Calu3 (cell line): ENCODE measurements at places on chromosomes 6 and 20. TPM values are rescaled to one million over a fixed set of nuclear protein-coding genes. Genes with fewer than 3 reads are reported as not detected.

The GMEB2 gene
- 18.6 and 18.8 TPM in 2 replicates for total RNA-seq

- peaks cover 5% of the 10 kb centered on the region for H3K36me3 ChIP-seq
- no peak overlapping the region for H3K4me3 ChIP-seq
- no peak overlapping the region for H3K27ac ChIP-seq
- H3K4me1 ChIP-seq, result peaks cover 39% of the 10 kb centered on the region
These were observed 109.8 kb upstream of the PTPRK start for GRCh38 chr6:128630213-128630612.

DNA sequence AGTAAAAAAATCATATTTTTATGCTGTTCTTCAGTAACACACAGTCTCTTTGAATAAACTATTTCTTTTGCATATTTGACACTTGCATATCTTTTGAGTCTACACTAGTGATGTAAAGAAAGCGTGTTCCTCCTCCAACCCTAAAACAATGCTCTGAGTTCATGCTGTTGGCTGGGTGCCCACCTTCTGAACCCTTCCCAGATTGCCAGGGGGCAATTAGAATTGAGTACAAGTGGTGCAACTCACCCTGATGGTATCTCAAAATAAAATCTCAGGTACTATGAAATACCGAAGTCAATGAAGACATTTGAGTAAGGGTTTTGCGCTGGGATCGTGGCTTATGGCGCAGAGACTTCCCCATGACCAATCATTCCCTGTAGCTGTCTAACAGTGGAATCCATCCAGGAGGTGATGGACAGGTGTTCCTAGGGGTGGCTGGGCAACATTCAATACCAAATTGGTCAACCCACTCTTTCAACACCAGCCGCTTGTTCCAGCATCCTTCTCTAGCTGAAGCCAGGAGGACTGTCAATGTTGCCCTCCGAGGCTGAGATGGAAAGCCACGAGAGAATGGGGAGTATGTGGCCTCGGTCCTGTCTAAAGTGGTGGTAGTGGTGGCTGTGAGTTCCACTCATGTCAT is 94.4 kb upstream of the ZNFX1 start:
- peaks cover 95% of the 10 kb centered on the region for H3K27me3 ChIP-seq
- no peak overlapping the region for H3K4me3 ChIP-seq
- no peak overlapping the region for H3K27ac ChIP-seq
- H3K4me1 ChIP-seq, result no peaks in the 10 kb centered on the region

The HCRTR2 gene
- not detected in 2 replicates for total RNA-seq

DNA sequence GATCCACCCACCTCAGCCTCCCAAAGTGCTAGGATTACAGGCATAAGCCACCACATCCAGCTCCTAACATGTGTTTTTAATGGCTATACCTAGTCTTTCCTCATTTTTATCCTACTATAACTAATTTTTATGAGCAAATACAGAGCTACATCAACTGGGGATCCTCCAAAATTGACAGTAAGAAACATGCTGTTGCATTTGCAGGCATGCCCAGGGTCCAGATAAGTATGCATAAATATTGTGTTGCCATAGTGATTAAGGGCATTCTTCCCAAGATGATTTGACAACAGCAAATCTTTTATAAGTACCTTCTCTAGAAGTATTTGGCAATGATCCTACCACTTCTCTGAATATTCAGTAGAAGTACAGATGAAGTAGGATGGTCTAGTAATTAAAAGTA is 41.9 kb upstream of the MOXD1 start:
- peaks cover 12% of the 10 kb centered on the region for H3K36me3 ChIP-seq
- H3K27me3 ChIP-seq, result no peaks in the 10 kb centered on the region
- no peak for DNase-seq

DNA sequence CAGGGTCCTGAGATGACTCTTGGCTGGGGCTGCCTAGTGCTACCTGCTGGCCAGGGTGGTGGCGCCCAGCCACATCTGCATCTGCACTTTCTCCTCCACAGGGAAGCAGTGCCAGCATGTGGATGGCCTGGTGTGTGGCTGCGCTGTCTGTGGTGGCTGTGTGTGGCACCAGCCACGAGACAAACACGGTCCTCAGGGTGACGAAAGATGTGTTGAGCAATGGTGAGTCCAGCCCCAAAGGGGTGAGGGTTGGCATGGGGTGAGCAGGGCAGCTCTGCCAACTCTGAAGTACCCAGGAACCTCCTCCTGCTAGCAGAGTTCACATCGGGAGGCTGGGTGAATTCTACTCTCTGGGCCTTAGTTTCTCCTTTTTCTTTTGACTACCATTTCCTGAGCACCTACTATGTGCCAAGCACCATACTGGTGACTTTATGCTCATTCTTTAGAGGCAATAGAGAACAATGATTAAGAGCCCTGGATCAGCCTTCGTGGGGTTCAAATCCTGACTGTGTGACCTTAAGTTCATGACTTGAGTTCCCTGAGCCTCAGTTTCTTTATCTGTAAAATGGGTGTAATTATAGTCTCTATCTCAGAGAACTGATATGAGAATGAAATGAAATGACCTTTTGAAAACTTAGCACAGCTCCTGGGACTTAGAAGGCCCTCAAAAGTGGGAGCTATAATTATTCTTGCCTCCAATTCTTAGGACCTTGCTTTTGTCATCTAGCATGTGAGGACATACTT is 2.1 kb downstream of the BPIFB4 start:
- H3K4me1 ChIP-seq, result no peaks in the 10 kb centered on the region
- H3K27me3 ChIP-seq, result peaks cover 72% of the 10 kb centered on the region

GRCh38 chr6:36034441-36034840 is 6.8 kb downstream of the MAPK14 start:
- H3K4me1 ChIP-seq, result peaks cover 41% of the 10 kb centered on the region

The GPLD1 gene
- 2.0 and 3.5 TPM in 2 replicates for total RNA-seq

DNA sequence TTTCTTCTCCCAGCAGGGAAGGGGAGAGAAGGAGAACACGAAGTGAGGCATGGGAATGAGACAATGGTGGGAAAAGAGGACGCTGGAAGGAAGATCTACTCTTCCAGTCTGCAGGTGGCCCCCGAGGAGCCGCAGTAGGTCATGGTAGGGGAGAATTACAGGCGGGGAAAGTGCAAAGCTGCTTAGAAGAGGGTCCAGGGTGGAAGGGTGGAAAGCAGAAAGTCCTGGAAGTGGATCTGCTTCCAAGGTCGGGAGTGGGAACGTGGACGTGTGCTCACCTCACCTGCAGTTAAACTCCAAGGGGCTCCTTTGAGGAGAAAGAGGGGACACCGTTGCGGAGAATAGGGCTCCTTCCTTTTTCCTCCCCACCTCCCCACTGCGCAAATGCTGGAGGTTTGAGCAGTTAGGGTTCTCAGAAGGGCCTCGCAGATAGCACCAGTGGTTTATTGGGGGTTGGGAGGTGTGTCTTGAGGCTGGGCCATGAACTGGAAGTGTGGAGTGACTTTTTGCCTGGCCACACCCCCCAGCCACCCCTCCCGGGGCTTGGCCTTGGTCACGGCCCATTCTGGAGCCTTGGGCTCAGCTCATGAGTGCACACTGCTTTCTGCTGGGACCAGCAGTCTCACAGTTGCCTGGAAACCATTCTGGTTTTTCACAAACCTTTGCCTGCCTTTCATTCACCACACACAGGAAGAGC is 100.4 kb upstream of the MLN start:
- H3K36me3 ChIP-seq, result no peaks in the 10 kb centered on the region
- H3K27ac ChIP-seq, result no peak overlapping the region
- no peak overlapping the region for H3K4me3 ChIP-seq
- DNase-seq, result no peak
- H3K27me3 ChIP-seq, result peaks cover 87% of the 10 kb centered on the region
- H3K4me1 ChIP-seq, result no peaks in the 10 kb centered on the region

The SLC39A7 gene
- total RNA-seq, result 188 and 201 TPM in 2 replicates

The SAMD3 gene
- not detected in 2 replicates for total RNA-seq

DNA sequence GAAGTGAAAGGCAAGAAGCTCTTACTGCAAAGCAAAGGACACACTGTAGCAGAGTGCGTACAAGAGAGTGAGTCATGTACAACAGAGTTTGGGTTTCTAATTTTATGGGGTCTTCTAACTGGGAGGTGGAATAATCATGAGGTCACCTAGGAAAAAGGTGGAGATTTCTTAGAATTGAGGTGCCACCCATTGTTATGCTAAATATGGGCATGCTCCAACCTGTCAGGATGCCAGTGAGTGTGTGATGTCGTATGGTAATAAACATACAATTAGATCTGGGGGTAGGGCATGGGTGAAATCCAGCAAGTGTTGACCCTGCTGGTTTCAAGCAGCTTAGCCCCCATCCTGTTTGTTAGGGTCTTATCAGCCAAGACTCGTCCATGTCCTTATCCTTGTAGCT is 46.6 kb downstream of the OR2B6 start:
- H3K4me3 ChIP-seq, result no peak overlapping the region
- no peak overlapping the region for H3K27ac ChIP-seq
- H3K27me3 ChIP-seq, result no peaks in the 10 kb centered on the region
- no peaks in the 10 kb centered on the region for H3K36me3 ChIP-seq
- H3K4me1 ChIP-seq, result no peaks in the 10 kb centered on the region

The SLPI gene
- 270 and 446 TPM in 2 replicates for total RNA-seq

DNA sequence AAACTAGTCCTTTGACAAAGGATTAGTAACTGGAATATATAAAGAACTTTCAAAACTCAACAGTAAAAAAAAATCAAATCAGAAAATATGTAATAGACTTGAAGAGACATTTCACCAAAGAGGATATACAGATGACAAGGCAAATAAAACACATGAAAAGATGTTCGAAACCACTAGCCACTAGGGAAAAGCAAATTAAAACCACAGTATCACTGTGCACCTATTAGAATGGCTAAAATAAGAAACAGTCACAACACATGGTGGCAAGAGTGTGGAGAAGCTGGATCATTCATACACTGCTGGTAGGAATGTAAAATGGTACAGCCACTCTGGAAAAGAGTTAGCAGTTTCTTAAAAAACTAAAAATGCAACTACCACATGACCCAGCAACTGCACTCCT is 14.9 kb downstream of the ZBTB2 start:
- no peak overlapping the region for H3K27ac ChIP-seq
- DNase-seq, result no peak
- H3K4me1 ChIP-seq, result peaks cover 15% of the 10 kb centered on the region
- peaks cover 34% of the 10 kb centered on the region for H3K36me3 ChIP-seq
- no peak overlapping the region for H3K4me3 ChIP-seq
- no peaks in the 10 kb centered on the region for H3K27me3 ChIP-seq

DNA sequence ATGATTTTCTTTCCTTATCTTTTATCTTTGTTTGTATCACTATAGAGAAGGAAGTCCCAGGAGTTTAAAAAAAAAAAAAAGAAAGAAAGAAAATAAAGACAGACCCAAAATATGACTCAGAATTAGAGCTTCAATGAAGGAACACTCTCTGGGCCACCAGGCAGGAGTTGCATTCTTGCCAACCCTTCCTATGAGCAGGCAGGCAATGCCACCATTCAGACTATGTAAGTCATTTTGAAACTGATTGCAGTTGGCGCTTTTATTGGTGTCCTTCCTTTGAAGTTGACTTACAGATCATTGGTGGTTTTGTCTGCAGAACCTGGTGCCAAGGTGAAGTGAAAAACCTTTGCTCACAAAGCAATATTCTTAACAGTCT is 50.3 kb downstream of the MYB start:
- H3K36me3 ChIP-seq, result no peaks in the 10 kb centered on the region
- no peaks in the 10 kb centered on the region for H3K4me1 ChIP-seq
- no peak for DNase-seq
- no peak overlapping the region for H3K27ac ChIP-seq
- H3K27me3 ChIP-seq, result no peaks in the 10 kb centered on the region

The RHAG gene
- total RNA-seq, result not detected in 2 replicates

GRCh38 chr6:30766461-30767157 is 22.3 kb upstream of the IER3 start:
- no peak for DNase-seq
- no peaks in the 10 kb centered on the region for H3K27me3 ChIP-seq
- H3K4me3 ChIP-seq, result no peak overlapping the region
- peaks cover 70% of the 10 kb centered on the region for H3K4me1 ChIP-seq
- peak overlapping the region; percentile 88 for H3K27ac ChIP-seq

GRCh38 chr6:36124881-36125280 is 5.4 kb upstream of the MAPK13 start:
- no peaks in the 10 kb centered on the region for H3K27me3 ChIP-seq
- H3K36me3 ChIP-seq, result peaks cover 26% of the 10 kb centered on the region
- H3K4me1 ChIP-seq, result peaks cover 32% of the 10 kb centered on the region
- DNase-seq, result no peak
- H3K4me3 ChIP-seq, result no peak overlapping the region

GRCh38 chr6:164183556-164184123 is 769.1 kb downstream of the QKI start:
- H3K4me1 ChIP-seq, result no peaks in the 10 kb centered on the region
- no peak overlapping the region for H3K4me3 ChIP-seq
- no peak for DNase-seq
- no peaks in the 10 kb centered on the region for H3K27me3 ChIP-seq
- no peak overlapping the region for H3K27ac ChIP-seq
- no peaks in the 10 kb centered on the region for H3K36me3 ChIP-seq

DNA sequence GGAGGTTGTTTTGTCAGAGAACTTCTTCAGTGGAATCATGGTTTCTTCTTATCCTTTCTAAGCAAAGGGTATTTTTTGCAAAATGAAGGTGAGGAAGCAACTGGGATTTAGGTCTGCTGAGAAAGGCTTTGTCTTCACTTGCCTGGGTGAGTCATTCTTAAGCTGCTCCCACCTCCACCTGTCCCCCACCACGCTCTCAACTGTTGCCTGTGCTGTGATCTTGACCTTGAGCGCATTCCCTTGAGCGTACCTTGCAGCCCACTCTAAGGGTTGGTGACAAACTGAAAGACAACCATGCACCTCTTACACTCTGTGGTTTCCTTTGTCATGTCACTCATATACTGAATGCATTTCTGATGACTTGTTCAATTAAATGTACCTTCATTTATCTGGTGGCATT is 641.1 kb downstream of the RNF144B start:
- no peaks in the 10 kb centered on the region for H3K4me1 ChIP-seq
- no peak for DNase-seq
- H3K27ac ChIP-seq, result no peak overlapping the region

DNA sequence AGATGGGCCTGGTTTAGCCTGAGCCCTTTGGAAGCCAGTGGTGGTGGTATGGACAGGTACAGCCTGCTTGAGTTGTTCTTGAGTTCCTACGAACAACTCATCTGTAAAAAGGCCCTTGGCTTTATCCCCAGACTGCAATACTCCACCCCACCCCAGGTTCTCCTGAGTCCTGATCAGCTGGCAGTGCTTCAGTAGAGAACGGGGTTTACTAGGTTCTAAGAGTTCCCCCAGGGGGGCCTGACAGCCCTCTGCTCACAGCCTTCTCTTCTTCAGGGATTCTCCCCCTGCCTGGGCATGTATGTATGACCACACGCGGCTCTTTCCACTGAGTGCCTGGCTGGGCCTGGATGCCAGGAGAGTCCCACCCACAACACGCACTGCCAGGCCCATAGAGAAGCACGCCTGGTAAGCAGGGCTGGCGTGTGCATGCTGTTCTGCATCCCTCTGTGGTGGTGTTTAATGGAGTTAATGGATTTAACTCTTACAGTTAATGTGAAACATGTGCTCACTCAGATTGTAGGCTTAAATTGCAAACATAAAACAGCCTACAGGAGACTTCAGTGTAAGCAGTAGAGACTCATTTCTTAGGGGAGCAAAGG is 44.3 kb upstream of the SLC4A11 start:
- no peak for DNase-seq
- no peak overlapping the region for H3K4me3 ChIP-seq
- H3K36me3 ChIP-seq, result peaks cover 5% of the 10 kb centered on the region
- H3K27ac ChIP-seq, result no peak overlapping the region
- H3K4me1 ChIP-seq, result no peaks in the 10 kb centered on the region

- H3K4me3 ChIP-seq, result no peak overlapping the region
- H3K36me3 ChIP-seq, result no peaks in the 10 kb centered on the region
- H3K27ac ChIP-seq, result no peak overlapping the region
- DNase-seq, result no peak
- no peaks in the 10 kb centered on the region for H3K27me3 ChIP-seq
These were observed 3.5 kb downstream of the CST7 start for GRCh38 chr20:24952376-24953208.

GRCh38 chr6:71082033-71082650 is 125.3 kb upstream of the B3GAT2 start:
- H3K27me3 ChIP-seq, result peaks cover 15% of the 10 kb centered on the region
- H3K36me3 ChIP-seq, result no peaks in the 10 kb centered on the region
- no peak overlapping the region for H3K4me3 ChIP-seq
- H3K27ac ChIP-seq, result no peak overlapping the region
- DNase-seq, result no peak

The ANGPT4 gene
- total RNA-seq, result not detected in 2 replicates

The HTR1B gene
- total RNA-seq, result 0.17 TPM in 1 of 2 replicates, not detected in the other
